Activated T-cell treated with anti-CD3 and anti-CD28 coated beads, Interleukin-2, amount 50 U/mL, for 48 hours (primary cell): ENCODE measurements at places on chromosomes 7 and 10.

DNA sequence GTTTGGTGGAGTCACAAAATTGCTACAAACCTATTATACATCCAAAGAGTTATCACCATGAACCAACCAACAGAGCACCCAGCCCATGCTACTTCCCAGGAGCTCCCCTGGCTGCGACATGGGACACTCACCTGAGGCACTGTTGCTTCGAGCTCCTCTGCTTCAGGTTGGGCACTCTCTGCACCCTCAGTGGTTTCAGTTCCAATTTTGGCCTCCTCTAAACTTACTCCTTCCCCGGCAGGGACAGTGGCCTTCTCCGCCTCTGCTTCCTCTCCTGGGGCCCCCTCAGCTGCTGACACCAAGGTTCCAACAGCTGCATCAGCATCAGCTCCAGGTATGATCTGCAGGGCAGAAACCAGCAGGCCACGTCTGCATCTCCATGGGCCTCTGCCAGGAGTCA lies 120.4 kb upstream of the TARP start:
- DNase-seq, result no peak

GRCh38 chr10:35331894-35332640 lies 4.2 kb upstream of the CCNY start:
- no peak for DNase-seq

DNA sequence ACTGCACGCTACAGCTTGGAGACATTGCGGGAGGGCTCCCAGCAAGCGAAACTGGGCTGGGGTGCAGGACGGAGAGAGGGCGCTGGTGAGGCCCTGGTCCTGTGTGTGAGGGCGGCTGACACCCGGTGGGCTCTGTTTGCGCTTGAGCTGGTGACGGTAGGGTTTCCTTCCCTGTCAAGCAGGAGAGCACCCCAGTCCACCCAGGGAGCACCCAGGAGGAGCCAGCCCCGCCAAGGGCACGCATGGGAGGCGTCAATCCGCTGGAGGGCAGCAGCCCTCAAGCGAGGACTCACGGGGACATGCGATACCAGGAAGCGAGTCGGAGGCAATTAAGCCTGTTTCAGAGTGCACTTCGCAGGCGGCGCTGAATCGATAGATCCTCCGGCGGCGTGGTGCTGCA lies 109.4 kb downstream of the MAD1L1 start:
- no peak for DNase-seq

GRCh38 chr10:88531392-88532052 lies 51.6 kb downstream of the RNLS start:
- no peak for DNase-seq

- no peak for DNase-seq
Observed at GRCh38 chr7:90645784-90646183, 49.7 kb downstream of the CDK14 start.

- DNase-seq, result no peak
Observed at GRCh38 chr10:126783806-126784557, 113.5 kb upstream of the C10orf90 start.

DNA sequence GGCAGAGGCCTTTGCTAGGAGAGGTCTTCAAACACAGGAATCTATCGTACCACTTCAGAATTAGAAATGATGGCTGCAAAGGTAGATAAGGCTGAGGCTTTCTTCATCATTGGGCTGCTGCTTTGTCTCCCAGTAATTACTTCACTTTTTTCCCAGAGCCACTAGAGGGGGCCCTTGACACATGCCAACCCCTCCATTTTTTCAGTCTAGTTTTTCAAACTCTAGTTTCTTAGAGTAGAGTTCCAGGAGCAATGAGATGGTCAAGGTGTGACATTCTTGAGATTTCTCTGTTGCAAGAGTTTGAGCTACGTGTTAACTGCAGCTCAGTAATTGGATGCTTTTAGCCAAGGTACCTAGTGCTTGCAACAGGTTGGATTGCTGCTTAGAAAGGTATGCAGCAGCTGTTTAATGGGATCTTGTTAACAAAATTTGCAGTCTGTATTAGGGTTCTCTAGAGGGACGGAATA lies 33.8 kb upstream of the RBM20 start:
- DNase-seq, result peak; percentile 59

GRCh38 chr10:51532044-51532443 lies 167.4 kb downstream of the CSTF2T start:
- DNase-seq, result no peak

- DNase-seq, result no peak
Observed at GRCh38 chr10:30398788-30399187, 35.2 kb upstream of the MAP3K8 start.

- no peak for DNase-seq
Observed at GRCh38 chr10:33112831-33113455, 154.9 kb upstream of the ITGB1 start.

DNA sequence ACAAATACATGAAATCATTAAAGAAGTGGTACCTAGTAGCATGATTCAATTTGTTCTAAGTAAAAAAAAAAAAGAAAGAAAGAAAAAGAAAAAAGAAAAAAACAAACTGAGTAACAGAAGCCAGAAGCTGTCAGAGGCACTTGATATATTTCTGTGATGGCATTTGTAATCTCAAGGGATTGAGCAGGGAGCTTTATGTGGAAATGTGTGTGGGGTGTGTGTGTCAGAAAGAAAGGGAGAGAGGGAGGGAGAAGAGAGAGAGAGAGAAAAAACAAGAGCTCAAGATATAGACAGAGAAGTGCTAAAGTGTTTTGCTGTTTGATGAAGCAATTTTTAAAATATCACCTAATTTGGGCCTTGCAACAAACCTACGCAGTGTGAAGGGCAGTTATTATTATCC lies 357.6 kb upstream of the PCDH15 start:
- no peak for DNase-seq

- no peak for DNase-seq
Observed at GRCh38 chr7:42091461-42092291, 145.3 kb downstream of the GLI3 start.
